Glomerular endothelial cell (primary cell): ENCODE measurements at places on chromosomes 2 and 18. TPM values are rescaled to one million over a fixed set of nuclear protein-coding genes. Genes with fewer than 3 reads are reported as not detected.

Gene SCG2
- total RNA-seq, result 0.29 and 0.34 TPM in 2 replicates

Gene EMILIN1
- total RNA-seq, result 3.5 and 7.3 TPM in 2 replicates

- no peak for DNase-seq
Measured at GRCh38 chr18:3269241-3269913, 7.4 kb downstream of the MYL12B start.

GRCh38 chr2:131413148-131413747, 49.3 kb upstream of the RAB6D start:
- DNase-seq, result peak; percentile 62

DNA sequence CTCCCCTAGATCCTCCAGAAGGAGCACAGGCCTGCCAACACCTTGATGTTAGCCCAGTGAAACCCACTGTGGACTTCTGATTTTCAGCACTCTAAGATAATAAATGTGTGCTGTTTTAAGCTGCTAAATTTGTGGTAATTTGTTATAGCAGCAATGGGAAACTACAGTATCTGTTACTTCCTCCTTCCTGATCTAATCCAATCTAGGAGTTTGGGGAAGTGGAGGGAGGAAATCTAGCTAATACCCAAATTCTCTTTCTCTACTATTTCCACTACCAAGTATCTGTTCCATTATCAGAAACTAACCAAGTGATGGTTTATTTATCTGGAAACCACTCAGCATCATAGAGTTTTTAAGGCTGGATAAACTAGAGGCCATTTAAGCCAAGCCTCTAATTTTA, 64.9 kb downstream of the AFF3 start:
- DNase-seq, result no peak

- no peak for DNase-seq
Measured at GRCh38 chr2:216023055-216023648, 9.8 kb upstream of the MREG start.

DNA sequence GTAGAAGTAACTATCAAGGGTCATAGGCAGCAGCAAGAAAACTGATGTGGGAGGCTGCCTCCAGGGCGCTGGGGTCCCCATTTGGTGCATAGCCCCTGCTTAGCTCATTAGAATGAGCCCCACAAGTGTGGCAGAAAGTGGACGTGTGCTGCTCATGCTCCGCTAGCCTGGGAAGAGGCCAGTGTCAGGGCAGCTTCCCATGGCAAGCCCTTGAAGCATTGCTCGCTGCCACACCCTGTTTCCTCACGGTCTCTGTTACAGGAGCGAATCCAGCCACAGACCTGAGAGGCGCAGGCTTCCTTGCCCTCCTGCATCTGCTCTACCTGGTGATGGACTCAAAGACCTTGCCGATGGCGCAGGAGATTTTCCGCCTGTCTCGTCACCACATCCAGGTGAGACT, 22.5 kb downstream of the ELMOD3 start:
- DNase-seq, result no peak
